ENCODE measurements at places on chromosomes 3 and 15.

DNA sequence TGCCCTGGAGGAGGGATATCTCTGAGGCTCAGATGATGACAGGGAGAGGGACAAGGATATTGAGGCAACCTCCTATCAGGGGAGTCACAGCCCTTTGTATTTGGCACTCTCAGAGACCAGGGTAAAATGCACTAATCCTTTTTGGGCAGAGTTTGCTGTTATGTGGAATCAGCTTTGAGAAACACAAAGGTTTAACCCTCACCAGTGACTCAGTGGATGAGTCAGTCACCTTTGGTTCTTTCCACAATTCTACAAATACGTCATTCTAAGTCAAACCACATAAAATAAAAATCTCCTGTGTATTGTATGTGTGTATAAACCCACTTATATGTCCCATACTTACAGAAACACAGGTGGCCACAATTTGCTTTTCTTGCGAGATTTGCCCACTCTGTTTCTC is 5.1 kb downstream of the LSAMP start:
- DNase-seq: peak; percentile 76

- no peak for DNase-seq
These were observed 44.8 kb downstream of the ROPN1B start for GRCh38 chr3:126013751-126014156.

- DNase-seq: no peak
These were observed 3.5 kb upstream of the MUC4 start for GRCh38 chr3:195815169-195815771.

- DNase-seq: no peak
These were observed 459.9 kb downstream of the RAP2B start for GRCh38 chr3:153621953-153622352.

GRCh38 chr3:152586974-152587373 is 248.0 kb upstream of the P2RY1 start:
- DNase-seq: no peak

DNA sequence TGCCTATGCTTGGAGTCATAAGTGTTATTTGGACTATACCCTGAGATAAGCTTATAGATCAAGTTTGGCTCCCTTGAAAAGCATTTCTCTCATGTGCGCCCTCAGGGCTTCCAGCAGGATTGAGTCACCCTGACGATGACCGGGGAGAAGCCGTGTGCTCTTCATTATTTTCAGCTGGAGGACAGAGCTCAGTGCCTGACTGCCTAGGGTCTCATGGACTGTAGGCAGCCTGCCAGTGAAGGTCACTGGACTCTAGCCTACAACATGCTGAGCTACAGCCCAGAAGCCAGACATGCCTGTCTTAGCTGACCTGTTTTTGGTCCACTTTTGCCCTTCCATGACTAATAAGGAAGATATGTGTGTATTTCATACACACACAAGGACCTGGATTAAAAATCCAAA is 31.6 kb upstream of the NUDT16 start:
- peak; percentile 58 for DNase-seq

DNA sequence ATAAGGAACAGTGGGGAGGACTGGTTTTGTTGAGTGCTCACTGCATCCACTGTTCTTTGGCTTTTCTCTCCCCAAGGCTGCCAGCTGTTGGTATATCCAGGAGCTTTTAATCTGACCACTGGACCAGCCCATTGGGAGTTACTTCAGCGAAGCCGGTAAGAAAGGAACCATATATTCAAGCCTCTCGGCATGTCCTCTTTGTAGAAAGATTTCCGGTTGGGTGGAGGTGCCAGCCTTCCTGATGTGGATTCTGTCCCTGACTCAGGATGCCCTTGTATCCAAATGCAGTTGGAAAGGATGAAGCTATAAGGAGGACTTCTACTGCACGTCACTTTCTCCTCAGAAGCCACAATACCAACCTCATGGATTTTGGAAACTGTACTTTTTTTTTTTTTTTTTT is 14.2 kb downstream of the NIT2 start:
- DNase-seq: no peak

DNA sequence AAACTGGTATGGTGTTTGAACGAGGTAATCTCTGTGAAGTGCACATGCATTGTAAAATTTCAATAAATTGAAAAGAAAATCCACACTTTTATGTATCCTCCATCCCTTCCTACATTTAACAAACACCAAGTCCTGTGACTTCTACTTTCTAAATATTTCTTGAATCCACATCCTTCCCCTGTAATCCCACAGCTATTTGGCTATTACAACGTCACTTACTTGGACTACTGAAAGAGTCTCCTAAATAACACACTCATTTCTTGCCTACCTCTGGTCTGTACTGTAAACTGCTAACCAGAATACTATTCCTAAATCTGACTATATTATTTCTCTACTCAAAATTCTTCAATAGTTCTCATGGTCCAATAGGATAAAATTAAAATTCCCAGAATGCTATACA is 176.1 kb downstream of the NEK10 start:
- no peak for DNase-seq

GRCh38 chr15:74809956-74810355 is 2.7 kb upstream of the LMAN1L start:
- no peak for DNase-seq

GRCh38 chr3:120369037-120369467 is 19.9 kb upstream of the LRRC58 start:
- no peak for DNase-seq

DNA sequence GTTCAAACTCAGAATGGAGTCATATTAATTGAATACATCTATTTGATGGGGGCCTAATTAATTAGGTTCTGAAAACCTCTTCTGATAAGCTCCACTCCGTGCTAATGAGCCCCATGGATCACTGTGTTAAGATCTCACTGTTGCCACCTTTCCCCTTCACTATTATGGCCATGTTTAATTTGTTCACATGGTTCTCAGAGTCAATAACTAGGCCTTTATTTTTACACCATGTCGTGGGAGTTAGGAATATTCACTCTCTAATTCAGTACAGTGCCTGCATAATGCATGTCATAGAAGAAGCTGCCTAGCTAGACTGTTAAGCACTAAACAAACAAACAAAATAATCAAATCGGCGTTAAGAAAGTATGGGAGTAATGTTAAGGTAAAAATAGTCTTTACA is 84.9 kb downstream of the EDEM1 start:
- DNase-seq: no peak

- DNase-seq: no peak
These were observed 170.4 kb downstream of the FHIT start for GRCh38 chr3:61080737-61081445.

DNA sequence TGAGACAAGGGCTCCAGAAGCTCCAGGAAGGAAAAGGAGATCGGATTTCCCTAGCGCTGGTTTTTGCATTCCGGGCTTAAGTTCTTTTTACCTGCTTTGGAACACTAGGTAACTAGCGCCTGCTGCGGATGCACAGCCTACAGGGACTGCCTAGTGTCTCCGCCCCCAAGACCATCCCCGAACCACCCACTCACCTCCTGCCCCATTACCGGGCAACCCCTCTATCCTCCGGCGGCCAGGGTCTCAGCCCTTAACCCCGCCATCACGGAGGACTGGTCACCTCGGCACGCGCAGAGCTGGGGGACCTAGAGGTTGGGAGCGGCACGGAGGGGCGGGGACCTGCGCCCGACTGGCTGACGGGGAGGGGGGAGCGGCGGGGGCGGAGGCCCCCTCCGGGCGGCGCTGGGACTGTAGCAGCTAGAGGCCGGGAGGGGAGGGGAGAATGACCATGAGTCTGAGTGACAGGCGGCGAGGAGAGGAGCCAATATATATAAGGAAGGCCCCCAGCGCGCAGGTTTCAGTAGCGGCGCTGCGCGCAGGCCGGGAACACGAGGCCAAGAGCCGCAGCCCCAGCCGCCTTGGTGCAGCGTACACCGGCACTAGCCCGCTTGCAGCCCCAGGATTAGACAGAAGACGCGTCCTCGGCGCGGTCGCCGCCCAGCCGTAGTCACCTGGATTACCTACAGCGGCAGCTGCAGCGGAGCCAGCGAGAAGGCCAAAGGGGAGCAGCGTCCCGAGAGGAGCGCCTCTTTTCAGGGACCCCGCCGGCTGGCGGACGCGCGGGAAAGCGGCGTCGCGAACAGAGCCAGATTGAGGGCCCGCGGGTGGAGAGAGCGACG is at the start of gene DLL4:
Gene DLL4 (plus strand): TSS at position 520 of the 839 bp plus-strand sequence. CDS start 329 bp downstream, outside the sequence.
- peak; percentile 40 for DNase-seq

DNA sequence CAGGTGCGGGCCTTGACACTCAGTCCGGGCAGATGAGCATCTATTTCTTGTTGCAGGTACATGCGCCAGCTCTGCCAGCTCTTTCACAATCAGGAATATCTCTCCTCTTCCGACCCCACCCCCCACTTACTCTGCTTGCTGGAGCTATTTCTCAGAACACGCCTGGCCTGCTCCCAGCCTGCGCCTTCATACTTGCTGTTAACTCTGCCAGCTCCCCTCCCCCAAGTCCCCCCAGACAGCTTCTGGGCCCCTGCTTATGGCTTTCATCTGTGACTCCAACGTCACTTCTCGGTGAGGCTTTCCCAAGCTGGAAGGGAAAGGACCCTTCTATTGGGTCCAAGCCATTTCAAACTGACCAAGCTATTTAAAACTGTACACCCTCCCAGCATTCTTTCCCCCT is 15.2 kb downstream of the MAGEF1 start:
- DNase-seq: no peak

DNA sequence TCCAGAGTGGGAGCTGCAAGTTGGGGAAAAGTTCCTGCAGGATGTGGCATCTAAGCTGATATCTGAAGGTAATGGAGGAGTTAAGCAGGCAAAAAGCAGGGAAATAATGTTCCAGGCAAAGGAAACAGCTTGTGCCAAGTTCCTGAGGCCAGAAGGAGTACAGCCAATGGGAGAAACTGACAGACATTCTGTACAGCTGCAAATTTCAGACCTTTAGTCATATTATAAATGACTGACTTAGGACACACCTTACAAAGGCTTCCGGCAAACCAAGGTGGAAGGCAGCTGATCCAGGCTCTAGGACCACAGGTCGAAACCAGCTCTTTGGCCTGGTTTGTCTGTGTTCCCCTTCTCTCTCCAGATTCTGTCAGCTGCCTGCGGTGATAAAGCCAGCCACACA is 9.3 kb downstream of the WWTR1 start:
- no peak for DNase-seq

GRCh38 chr3:55157731-55158130 is 229.9 kb upstream of the LRTM1 start:
- DNase-seq: no peak

- DNase-seq: no peak
These were observed 34.2 kb downstream of the MAGEF1 start for GRCh38 chr3:184677344-184678316.

DNA sequence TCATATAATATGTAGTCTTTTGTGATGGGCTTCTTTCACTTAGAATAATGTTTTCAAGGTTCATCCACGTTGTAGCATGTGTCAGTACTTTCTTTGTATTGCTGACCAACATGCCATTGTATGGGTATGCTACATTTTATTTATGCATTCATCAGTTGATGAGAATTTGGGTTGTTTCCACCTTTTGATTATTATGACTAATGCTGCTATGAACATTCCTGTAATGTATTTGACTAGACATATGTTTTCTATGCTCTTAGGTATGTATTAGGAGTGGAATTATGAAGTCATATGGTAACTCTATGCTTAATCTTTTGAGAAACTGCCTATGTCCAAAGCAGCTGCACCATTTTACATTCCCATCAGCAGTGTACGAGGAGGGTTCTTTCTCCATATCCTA is 3.2 kb upstream of the PODXL2 start:
- DNase-seq: no peak

DNA sequence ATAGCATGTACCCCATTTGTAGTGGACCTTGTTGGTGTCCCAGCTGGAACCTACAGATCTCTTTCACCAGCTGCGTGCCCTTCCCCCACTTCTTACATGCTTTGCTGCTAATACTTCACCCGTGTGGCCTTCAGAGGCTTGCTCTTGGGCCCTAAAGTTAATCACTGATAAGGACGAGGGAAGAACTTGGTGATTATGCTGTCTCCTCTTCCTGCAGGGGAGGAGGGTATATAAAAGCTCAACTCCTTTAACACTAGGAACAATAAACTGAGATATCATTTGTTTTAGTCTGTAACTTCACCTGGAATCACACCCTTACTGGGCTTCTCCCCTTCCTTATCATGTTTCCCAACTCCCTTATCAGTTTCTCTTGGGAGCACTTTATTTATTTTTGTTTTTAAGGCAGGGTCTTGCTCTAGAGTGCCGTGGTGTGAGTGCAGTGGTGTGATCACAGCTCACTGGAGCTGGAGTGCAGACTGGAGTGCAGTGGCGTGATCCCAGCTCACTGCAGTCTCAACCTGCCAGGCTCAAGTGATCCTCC is 43.2 kb upstream of the PIK3R4 start:
- DNase-seq: no peak

DNA sequence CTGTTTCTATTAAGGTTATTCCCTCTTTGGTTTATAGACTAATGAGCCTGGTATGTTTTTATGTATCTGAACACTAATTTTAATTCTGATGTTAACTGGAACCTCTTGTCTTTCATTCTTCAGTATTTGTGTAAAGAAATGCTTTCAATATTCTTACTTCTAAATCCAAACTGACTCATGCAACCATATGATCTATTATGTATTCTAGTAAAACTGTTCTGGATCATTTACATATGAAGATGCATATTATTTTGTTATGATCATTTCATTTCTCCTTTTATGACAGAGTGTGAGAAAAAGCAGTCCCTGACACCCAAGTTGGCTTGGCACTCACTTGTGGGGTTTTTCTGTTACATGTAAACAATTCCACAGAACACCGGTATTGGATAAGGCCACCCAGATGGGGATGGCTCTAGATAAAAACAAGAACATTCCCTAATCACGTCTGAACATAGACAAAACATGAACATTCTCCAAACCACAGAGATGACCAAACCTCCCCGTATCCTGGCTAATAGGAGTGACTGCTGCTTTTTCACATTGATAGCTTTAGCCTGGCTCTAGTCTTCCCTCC is 72.2 kb upstream of the EPHB3 start:
- DNase-seq: no peak

Data from brain microvascular endothelial cell (primary cell).